ENCODE measurements at places on chromosomes 2 and 18.
A peak's percentile ranks its signal among the peaks of the same experiment; 100 is the strongest.

DNA sequence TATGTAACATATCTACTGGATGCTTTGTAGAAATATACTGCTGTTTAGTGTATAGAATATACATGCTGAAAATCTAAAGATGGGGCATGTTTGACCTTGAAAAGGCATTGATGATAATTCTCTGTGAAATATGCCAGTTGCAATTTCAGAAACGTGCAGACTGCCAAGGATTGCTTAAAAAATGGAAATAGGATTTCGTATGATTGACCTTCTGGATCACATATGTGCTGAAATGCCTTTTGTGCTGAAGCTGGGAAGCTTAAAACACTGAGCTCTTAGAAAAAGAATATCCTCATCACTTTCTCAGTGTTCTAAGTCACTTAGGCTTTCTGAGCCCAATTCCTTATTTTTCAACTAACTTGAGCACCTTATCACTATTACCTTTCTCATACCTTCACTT lies 14.3 kb downstream of the NYAP2 start:
- ATAC-seq: no peak

GRCh38 chr2:1088192-1088860 lies 137.7 kb downstream of the SNTG2 start:
- peak; percentile 89 for ATAC-seq

DNA sequence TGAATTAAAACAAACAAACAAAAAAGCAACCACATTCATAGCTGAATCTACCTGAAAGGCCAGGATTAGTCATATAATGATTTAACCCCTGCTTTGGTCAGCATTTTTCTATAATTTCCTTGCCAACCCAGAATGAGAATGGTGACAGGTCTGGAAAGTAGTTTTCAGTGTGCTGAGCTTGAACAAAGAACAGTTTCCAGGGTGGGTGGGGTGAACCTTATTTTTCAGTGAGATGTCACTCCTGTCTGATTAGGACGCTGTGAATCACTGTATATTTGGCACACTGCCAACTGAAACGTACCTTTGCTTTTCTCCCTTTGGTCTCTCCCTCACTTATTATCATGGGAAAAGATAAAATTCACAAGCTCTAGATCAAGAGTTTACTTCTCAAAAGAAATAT lies 35.0 kb upstream of the DSC1 start:
- ATAC-seq: peak; percentile 94

- ATAC-seq: no peak
Measured at GRCh38 chr2:71631411-71631931, 178.1 kb downstream of the DYSF start.

DNA sequence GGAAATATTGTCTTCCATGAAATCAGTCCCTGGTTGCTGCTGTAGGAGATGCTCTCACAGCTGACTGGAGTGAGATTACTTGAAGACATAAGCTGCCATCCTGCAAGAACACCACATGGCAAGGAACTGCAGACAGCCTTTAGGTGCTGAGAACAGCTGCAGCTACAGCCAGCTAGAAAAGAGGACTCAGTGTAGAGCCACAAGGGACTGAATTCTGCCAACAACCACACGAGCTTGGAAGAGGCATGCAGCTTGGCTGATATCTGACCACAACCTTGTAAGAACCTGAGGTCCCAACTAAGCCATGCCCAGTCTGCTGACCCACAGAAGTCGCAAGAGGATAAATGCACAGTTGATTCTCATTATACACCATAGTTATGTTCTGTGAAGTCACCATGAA lies 181.8 kb upstream of the ARL4C start:
- no peak for ATAC-seq

DNA sequence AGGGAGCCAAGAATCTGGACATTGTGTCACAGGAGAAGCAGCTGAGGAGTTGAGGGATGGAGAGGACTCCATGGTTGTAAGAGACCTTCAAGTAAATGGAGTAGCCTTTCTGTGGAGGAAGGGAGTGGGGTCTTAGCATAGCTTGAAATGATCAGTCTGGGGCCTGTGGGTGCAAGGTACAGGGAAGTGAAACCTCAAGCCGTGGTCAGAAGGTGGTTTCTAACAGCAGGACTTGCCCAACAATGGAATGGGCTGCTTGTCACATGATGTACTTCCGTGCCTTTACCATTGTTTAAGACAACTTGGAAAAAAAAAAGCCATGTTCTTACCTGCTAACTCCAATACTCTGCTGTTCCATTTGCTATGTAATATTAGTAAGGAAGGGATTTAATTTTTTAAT lies 140.7 kb downstream of the LDLRAD4 start:
- no peak for ATAC-seq

DNA sequence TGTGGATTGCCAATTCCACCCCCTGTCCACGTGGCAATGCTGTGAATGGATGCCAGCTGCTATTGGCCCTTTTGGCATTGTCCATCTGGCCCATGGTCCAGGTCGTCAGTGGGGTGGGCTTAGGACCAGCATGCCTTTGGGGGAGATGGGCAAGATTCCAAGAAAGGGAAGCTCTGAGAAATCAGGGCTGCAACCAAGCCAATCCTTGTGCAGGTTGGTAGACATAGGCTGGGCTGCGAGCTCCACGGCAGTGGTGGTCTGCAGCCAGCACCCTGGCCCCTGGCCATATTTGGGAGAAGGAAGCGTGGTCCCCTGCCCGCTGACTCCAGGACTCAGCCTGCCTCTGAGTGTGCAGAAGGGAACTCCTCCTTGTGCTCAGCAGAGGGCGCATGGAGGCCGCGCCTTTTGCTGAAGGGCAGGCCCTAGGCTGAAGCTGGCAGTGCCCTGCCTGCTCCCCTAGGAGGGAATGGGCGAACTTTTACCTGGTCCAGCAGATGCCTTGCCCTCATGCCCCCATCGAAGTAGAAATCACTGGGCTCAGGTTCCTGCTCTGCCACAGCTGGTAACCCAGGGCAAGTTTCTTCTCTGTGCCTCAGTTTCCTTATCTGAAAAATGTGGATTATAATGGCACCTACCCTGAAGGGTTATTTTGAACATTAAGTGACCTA lies 5.4 kb downstream of the SPR start:
- peak; percentile 68 for ATAC-seq

DNA sequence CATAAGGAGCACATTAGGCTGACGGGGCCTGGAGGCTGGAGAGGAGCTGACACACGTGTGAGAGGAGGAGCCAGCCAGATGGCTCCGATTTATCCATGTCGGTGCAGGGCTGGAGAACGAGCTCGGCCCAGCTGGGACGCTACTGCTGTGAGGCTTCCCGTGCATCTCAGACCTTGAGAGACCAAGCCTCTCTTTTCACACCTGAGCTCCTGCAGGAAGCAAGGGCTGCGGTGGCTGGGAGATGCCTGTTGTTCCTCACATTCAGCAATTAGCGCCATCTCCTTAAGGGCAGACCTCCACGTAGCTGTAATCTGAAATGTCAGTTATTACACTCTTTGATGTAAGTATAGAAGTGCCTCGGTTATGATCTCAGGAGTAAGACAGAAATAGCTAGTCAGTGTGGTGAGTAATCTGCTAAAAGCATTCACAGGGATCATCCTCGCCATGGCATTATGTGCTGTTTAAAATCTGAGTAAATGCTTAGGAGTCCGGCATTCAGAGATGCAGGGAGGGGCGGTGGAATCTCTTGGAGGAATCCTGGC lies 107.9 kb downstream of the PRKCE start:
- ATAC-seq: no peak

DNA sequence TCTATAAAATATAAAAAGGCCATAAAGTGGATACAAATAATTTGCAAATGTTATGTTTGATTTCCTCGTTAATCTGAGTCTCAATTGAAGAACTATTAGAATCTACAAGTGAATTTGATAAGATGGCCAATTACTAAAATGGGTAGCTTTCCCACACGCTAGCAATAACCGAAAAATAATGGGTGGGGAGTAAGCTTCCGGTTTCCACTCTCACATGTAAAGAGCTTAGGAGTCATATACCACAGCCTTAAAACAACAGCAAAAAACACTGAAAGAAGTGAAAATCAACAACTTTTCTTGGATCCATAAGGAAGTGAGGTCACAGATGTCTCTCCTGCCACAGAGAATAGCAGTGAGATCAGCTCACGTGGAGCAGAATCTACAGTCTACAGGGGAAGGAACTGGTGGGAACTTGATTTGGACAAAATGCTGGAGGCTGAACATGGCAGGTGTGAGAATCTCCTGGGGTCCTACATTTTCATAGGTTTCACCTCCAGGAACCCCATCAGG lies 18.6 kb downstream of the THAP4 start:
- no peak for ATAC-seq

- ATAC-seq: no peak
Measured at GRCh38 chr2:242057379-242058040, 188.0 kb downstream of the RTP5 start.

GRCh38 chr2:204835786-204836185 lies 290.5 kb downstream of the PARD3B start:
- ATAC-seq: no peak

DNA sequence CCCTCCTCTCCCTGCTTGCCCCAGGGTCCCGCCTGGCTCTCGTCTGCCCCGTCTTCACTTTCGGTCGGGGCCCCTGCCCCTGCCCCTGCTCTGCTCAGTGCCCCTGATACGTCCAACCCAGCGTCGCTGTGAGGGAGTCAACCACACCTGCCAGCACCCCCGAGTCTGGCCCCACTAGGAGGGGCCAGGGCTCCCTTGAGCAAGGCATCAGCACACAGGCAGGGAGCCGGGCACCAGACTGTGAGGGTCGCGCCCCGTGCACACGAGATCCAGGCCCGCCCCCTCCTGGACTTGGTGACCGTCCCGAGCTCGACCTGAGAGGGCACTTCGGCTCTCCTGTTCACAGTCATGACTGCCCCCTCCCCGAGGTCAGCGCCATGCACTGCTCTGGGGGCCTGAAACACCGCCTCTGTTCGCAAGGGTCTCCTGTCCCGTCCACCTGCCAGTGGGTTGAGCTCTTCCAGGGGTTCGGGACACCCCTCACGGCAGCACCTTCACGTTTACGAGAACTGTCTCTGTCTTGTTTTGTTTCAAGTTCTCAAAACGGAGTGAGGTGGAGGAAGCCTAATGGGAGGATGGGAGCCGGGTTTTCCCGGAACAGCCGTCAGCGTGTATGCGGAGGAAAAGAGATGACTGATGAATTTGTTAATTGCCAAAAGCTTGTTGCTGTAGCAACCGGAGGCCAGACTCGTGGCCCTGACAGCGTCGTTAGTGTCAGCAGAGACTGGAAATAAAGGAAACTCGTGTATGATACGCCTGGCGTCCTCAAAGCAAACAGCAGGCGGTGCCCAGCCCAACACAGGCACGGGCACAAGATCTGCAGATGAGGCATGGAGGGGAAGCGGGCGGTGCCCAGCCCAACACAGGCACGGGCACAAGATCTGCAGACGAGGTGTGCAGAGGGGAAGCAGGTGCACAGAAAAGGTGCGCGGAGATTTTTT lies 48.2 kb upstream of the KCNG2 start:
- ATAC-seq: peak; percentile 27

- ATAC-seq: no peak
Measured at GRCh38 chr18:26926066-26926675, 60.7 kb upstream of the AQP4 start.

- ATAC-seq: no peak
Measured at GRCh38 chr2:182166406-182166805, 180.8 kb downstream of the PPP1R1C start.
